ENCODE measurements at places on chromosomes 5 and 9. TPM values are rescaled to one million over a fixed set of nuclear protein-coding genes. Genes with fewer than 3 reads are reported as not detected.

Gene GDA
- total RNA-seq = not detected

Gene PTGS1
- total RNA-seq = 0.07 TPM

Gene IFNA21
- not detected for total RNA-seq

DNA sequence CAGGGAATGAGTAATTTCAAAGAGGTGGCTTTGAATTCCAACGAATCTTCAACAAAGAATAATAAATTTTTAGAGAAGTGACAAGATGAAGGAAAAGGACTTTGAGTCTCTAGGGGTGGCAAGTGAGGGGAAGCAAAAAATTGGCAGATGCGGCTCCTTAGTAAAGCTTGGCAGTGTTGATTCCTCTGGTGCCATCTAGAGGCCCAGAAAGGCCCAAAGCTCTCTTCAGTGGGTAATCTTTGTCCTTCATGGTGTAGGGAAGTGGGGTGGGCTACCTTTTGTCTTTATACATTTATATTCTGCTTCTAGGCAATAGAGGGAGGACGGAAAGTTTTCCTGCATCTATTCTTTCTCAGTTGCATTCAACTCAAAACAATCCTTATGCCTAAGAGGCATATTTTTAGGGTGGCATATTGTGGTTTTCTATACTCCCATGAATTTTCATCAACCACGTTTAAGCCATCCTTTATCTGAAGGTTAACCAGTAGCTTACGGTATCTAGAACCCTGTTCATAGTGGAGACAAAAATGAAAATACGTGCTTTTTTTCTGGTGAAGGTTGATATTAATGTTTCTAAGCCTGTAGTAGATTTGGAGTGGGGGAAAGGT lies 17.5 kb upstream of the ROPN1L start:
- H3K27me3 ChIP-seq = no peaks in the 10 kb centered on the region
- DNase-seq = peak; percentile 73
- peaks cover 12% of the 10 kb centered on the region for H3K4me1 ChIP-seq
- no peak overlapping the region for H3K27ac ChIP-seq
- H3K4me3 ChIP-seq = no peak overlapping the region

- H3K27me3 ChIP-seq = no peaks in the 10 kb centered on the region
- H3K4me1 ChIP-seq = no peaks in the 10 kb centered on the region
- DNase-seq = no peak
- no peak overlapping the region for H3K27ac ChIP-seq
These were observed 21.9 kb upstream of the NSMF start for GRCh38 chr9:137480686-137481683.

DNA sequence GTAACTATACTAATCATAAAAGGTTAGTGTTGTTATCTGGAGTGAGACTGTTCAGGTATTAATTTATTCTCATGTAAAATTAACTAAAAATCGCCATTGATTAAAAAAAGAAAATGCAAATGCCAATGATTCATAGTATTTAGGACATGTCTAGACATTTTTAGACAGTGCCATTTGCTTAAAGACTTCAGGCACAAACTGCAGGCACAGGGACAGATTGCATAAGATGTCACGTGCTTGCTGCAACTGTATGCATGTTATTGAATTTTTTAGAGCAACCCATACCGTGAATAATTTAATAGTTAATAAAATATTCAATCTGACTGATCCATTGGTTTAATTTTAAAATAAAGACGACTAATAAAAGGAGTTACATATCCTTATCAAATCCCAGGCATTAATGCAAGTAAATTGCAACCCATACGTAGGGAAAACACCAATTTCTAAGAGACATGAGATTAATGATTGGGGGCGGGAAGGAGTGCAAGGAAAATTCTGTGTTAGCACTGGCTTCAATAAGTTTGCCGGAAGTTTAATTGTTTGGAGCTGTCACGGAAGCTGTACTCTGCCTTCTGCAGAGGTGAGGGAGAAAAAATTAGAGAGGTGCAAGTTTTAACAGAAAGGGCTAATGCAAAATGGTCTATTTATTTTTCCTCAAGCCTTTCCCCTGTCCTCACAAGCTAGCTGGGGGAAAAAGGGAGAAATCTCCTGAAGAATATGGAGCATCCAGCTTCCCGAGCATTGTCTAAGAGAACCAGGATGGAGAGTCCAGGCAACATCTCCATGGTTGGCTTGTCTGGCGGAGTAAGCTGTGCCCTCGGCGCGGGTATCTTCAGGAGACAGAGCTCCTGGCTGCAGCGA lies 2.9 kb downstream of the EDIL3 start:
- DNase-seq = no peak
- H3K27me3 ChIP-seq = no peaks in the 10 kb centered on the region
- no peak overlapping the region for H3K27ac ChIP-seq
- no peaks in the 10 kb centered on the region for H3K36me3 ChIP-seq
- H3K4me3 ChIP-seq = no peak overlapping the region

GRCh38 chr9:129027685-129028191 lies 393 bp downstream of the SH3GLB2 start:
- H3K4me1 ChIP-seq = peaks cover 21% of the 10 kb centered on the region
- H3K4me3 ChIP-seq = peak overlapping the region; percentile 94
- no peaks in the 10 kb centered on the region for H3K27me3 ChIP-seq
- no peaks in the 10 kb centered on the region for H3K36me3 ChIP-seq

DNA sequence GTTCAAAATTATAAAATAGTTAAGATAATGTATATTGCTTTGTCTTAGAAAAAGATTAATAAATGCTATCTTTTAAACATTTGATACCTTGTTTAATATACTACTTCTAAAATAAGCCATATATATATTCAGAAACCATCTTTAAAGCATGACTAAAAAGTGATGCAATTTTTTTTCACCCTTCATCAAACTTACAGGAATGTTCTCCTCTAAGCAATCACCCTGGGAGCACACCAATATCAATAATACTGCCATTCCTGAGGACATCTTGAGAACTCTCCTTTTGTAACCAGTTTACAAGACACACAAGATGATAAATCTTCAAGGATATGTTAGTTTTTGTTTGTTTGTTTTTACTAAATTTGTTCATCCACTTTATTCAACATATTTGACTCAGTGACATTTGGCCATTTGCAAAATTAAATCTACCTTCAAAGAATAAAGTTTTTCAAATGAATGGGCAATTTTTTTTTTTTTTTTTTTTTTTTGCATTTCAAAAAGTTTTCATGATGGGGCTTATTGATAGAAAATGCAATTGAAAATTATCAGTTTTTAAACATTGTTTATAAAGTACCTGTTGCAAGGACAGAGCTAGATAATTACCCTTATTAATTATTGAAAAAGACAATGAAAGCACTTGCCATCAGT lies 17.2 kb downstream of the FOXD1 start:
- no peaks in the 10 kb centered on the region for H3K36me3 ChIP-seq
- DNase-seq = no peak
- H3K4me3 ChIP-seq = no peak overlapping the region
- no peaks in the 10 kb centered on the region for H3K27me3 ChIP-seq
- H3K27ac ChIP-seq = no peak overlapping the region

DNA sequence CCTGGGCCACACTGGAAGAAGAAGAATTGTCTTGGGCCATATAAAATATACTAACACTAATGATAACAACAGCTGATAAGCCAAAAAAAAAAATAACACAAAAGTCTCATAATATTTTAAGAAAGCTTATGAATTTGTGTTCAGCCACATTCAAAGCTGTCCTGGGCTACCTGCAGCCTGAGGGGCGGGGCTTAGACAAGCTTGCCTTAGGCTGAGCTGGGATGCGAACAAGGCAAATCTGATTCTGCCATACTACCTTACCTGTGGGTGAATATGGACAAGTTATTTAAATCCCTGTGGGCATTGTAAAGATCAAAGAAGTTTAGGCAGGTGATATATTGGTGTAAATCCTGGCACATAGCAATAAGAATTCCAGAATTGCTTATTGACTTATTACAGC lies 212.3 kb upstream of the ATP10B start:
- DNase-seq = no peak
- H3K36me3 ChIP-seq = no peaks in the 10 kb centered on the region
- no peaks in the 10 kb centered on the region for H3K4me1 ChIP-seq
- H3K27me3 ChIP-seq = no peaks in the 10 kb centered on the region
- no peak overlapping the region for H3K27ac ChIP-seq

DNA sequence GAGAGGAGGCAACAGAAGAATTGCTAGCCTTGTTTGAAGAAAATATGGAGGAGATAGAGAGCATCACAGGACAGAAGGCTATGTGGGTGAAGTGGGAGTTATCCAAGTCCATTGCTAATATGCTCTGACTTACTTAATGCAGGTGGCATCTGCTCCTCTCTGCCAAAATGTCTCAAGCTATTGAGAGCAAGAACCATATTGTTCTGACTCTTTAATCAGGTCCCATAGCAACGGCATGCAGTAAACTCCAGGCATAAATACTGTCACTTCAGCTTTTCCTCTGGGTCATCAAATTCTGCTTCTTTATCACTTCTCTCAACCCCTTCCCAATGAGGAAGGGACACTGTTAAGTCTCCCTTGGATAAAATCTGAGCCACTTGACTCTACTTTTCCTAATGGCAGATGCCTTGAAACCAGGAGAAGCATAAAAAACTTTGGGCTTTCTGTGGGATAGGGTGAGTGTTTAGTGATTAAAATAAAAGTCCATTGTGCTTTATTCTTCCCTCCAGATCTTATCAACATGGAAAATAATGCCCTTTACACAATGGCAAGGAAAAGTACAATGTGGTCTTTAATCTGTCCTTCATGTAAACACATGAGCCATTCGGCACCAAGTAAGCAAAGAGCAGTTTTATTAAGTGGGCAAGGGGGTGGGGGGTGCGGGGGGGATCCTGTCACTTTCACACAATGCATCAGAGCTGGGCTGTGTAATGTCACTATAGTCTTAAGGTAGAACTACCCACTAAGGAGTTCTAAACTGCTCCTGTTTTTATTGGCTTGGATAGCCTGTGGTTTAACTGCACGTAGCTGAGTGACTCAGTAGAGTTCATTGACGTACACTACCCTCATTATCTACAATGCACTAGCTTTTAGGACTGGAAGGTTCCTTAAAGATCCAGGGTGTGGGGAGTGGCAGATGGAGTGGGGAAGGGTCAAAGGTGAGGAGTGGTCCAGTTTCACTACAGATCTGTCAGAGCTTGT lies 71.0 kb upstream of the TARS1 start:
- H3K27ac ChIP-seq = no peak overlapping the region
- no peaks in the 10 kb centered on the region for H3K4me1 ChIP-seq
- no peaks in the 10 kb centered on the region for H3K27me3 ChIP-seq
- no peak overlapping the region for H3K4me3 ChIP-seq

- H3K4me1 ChIP-seq = peaks cover 14% of the 10 kb centered on the region
- no peak overlapping the region for H3K27ac ChIP-seq
- peak; percentile 93 for DNase-seq
- H3K36me3 ChIP-seq = no peaks in the 10 kb centered on the region
These were observed 8.4 kb upstream of the CERCAM start for GRCh38 chr9:128412120-128412790.

DNA sequence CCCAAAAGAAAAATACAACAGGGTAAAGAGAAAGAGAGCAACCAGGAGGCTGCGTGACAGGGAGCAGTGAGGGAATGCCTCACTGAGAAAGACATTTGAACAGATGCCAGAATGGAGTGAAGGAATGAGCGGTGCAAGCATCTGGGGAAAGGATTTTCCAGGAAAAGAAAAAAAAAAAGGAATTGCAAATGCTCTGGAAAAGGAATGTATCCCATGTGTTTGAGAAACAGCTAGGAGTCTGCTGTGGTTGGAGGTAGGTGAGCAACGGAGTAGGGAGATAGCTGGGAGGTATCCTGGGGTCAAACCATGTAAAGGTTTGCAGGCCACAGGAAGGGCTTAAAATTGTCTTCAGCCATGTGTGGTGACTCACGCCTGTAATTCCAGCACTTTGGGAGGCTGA lies 23.6 kb upstream of the CEMIP2 start:
- no peak overlapping the region for H3K27ac ChIP-seq
- H3K27me3 ChIP-seq = no peaks in the 10 kb centered on the region
- peaks cover 26% of the 10 kb centered on the region for H3K4me1 ChIP-seq
- DNase-seq = no peak
- H3K36me3 ChIP-seq = no peaks in the 10 kb centered on the region
- no peak overlapping the region for H3K4me3 ChIP-seq

DNA sequence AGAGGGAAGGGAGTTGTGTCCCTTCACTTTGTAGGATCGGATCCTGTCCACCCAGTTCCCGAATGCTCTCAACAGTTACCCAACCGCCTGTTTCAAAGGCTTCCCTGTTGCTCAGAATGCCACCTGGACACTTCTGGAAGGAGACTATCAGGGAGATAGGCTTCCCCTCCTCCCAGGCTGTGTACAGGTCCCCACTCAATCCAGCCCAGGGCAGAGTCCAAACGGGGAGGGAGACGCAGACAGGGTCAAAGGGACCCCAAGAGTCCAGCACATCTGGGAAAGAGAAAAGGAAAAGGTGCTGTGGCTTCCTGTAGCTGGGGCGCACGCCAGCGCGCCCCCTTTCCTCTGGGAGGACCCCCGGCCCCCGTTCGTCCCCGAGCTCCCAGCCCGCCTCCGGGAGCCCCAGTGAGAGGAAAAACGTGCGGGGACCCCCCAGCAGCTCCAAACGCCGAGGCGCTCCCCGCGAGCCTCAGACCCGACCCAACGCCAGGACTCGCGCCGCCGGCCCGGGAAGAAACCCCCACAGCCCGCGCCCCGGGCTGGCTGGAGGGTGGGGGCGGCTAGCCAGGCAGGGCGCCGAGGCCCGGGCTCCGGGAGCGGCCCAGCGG lies 640 bp downstream of the SURF4 start:
- H3K27ac ChIP-seq = peak overlapping the region; percentile 67
- DNase-seq = peak; percentile 68
- H3K27me3 ChIP-seq = peaks cover 8% of the 10 kb centered on the region
- H3K4me3 ChIP-seq = peak overlapping the region; percentile 76

DNA sequence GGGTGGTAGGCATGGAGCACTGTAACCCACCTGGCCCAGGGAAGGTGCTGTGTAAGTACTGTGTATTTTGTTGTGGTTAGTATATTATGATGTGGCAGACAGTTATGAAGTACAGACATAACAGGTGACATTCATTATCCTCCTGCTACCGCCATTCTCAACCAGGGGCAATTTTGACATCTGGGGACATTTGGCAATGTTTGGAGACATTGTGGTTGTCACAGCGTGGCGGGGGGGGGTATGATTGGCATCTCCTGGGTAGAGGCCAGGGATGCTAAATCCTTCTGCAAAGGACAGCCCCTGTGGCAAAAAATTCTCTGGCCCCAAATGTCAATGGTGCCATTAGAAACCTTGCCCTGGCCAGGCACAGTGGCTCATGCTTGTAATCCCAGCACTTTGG lies 9.8 kb upstream of the RPL26L1 start:
- H3K27me3 ChIP-seq = no peaks in the 10 kb centered on the region
- no peak overlapping the region for H3K4me3 ChIP-seq
- no peaks in the 10 kb centered on the region for H3K4me1 ChIP-seq
- DNase-seq = no peak
- H3K36me3 ChIP-seq = no peaks in the 10 kb centered on the region

GRCh38 chr9:74078647-74079046 lies 418.5 kb upstream of the RORB start:
- H3K4me3 ChIP-seq = no peak overlapping the region
- no peak for DNase-seq
- no peaks in the 10 kb centered on the region for H3K36me3 ChIP-seq
- no peaks in the 10 kb centered on the region for H3K4me1 ChIP-seq
- H3K27me3 ChIP-seq = no peaks in the 10 kb centered on the region

Measured in Karpas-422 (cell line).